IPS-NIHi11 (cell line): ENCODE measurements at places on chromosomes 4 and X.

GRCh38 chrX:153530411-153531129 is 13.1 kb downstream of the ATP2B3 start:
- DNase-seq = no peak

DNA sequence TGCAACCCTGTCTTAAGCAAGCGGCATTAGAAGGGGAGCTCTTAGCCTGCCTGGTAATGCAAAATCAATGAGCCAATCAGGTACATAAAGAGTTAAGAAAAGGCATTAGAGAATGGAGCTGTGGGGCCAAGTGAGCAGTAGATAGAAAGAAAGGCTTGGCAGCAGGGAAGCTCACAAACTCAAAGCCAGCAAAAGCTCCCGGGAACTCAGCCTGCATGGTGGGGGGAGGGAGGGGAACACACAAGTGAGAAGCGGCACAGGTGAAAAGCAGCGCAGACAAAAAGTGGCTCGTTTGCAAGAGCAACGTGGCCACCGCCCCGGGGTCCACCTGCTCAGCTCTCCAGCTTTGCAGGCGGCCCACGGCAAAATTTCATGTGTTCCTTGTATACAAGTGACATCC is 818.5 kb downstream of the FAM133A start:
- peak; percentile 23 for DNase-seq

- DNase-seq = peak; percentile 14
Measured at GRCh38 chr4:81470456-81471297, 1.0 kb downstream of the RASGEF1B start.

GRCh38 chr4:122731676-122732075 is 828 bp upstream of the BBS12 start:
- no peak for DNase-seq

- peak; percentile 3 for DNase-seq
Measured at GRCh38 chrX:105701310-105702052, 120.9 kb upstream of the NRK start.
